ENCODE measurements at places on chromosomes 2 and 18.

GRCh38 chr2:143698888-143699570 is 569.8 kb downstream of the ARHGAP15 start:
- no peak for DNase-seq

GRCh38 chr18:40925071-40925541 is 1029.9 kb upstream of the PIK3C3 start:
- no peak for DNase-seq

DNA sequence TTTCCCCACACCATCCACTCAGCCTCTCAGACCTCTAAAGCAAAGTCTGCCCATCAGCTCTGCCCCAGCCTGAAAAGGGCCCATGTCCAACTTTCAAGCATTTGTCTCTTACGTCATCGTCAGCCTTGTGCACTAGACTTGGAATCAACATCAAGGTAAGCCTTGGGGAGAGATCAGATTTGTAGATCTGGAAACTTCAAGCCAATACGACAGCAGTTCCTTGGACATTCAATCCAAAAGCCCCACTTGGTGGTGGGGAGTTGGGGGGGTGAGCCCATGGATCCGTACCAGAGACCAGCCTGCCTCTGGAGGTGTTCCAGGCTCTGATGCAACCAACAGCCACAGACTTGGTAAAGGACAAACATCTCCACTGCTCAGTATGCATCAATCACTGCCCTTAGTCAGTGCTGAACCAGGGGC is 206.8 kb upstream of the MEIS1 start:
- DNase-seq, result no peak

GRCh38 chr18:27353273-27353672 is 168.2 kb upstream of the CHST9 start:
- no peak for DNase-seq

GRCh38 chr2:229620759-229621158 is 93.6 kb downstream of the DNER start:
- DNase-seq, result no peak

- DNase-seq, result no peak
Observed at GRCh38 chr2:84768840-84769239, 112.0 kb downstream of the TRABD2A start.

DNA sequence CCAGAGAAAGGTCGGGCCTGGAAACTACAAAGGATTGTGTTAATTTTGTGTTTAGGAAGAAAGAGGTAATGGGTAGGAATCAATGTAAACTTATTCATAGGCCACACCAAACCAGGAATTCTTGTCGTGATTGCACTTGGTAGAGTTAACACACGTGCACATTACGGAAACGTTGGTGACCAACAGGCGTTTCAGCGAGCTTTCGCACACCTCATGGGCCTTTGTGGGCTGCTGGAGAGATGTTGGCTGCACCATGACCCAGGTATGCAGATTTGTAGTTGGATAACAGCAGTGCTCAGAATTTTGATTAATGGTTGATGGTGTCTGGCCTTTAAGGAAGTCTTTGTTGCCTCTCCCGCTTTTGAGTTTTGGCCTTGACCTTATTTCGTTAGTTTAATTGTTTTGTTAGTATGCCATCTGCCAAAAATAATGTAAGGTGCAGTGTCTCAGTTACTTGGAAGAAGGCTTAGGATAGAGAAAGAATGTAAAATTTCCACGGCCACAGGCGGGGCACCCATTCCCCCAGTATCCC is 1.9 kb downstream of the ZNF236 start:
- DNase-seq, result no peak

DNA sequence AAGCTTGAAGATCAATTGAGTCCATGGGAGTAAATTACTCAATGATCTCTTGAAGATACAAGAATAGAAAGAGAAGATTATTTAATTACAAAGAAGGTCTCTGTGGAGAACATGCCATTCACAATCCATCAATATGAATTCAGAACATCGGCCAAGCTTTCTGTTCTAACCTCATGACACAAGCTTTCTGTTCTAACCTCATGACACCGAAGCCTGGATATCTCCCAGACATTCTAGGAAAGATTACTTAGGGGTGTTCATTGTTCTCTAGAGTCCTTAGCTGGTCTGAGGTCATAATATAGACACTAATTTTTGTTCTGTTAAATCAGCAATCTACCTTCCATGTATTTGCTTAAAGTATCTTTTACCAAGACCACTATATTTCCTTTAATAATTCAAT is 95.5 kb downstream of the RDH14 start:
- DNase-seq, result no peak

DNA sequence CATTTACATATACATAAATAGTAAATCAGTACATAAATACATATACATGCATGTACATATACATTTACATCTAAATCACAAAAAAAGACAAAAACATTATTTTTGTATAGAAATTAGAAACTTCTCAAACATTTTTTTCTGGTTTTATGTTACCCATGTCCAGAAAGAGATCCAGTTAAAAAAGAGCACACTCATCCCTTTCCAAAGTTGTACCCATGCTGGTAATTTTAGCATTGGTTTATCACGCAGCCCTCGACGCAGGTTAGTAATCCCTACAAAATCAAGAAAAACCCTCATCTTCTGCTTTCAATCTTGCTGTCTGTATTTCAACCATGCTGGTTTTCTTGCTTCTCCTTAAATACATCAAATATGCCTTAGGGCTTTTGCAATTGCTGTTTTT is 10.5 kb downstream of the SCN9A start:
- no peak for DNase-seq

DNA sequence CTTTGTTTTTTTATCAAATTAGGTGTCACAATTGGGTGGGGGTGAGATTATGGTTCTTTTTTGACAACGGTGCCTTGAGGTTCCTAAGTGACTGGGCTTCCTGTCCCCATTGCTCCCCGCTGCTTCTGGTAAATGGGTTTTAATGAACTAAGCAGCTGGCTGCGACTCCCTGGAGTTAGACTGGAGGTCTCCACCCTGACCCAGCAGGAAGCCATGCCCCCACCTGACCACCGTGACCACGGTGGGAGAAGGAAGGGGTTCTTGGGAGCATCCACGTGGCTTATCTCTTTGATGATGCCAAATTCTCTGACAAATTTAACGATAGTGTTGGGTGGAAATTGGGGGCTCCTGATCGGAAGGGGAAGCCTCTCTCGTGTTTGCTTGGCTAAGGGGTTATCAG is 12.2 kb downstream of the CNDP2 start:
- DNase-seq, result no peak

DNA sequence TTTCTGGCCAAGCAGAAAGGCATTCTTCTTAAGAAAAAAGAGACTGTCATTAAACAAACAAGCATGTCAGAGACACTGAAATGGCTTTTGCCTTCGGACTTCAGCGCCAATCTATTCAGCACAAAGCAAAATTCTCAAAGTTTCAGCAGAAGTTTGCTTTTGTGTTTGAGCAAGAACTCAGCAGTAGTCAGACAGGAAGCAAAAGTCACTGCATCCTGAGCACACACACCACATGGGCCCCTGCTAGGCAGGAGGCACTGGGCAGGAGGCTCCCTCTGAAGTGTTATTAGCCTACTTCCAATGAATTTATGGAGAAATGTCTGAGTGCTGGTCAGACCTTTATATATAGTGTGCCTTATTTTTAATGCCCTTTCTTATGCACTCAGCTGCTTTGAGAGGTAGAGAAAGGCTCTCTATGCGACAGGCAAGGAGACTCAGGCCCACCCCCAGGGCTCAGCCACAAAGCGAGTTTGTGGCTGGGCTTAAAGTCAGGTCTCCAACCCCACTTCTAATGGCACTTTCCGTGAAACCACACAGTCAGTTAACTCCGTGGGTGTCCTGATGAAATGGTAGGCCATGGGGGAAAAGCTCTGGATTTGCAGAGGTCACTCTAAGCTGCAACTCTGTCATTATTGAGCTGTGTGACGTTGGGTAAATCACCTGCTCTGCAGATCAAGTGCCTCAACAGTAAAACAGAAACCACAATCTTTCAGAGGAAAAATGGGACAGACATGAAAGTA is 161.0 kb upstream of the TMEM200C start:
- no peak for DNase-seq

DNA sequence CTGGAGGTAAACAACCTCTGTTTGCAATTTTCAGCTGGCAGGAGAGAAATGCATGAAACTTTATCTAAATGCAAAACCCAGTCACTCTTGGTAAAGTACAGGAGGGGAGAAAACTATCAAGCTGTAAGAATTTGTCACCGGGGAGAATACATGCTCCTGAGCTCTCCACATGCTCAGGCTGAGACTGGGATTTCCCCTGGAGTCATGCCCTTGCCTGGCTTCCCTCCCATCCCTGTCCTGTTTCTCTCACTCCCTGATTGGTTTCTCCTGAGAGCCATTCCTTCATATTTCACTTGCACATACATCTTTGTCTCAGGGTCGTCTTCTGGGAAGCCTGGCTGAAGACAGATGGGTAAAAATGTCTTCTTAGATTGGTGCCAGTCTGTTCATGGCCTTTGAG is 52.9 kb upstream of the SPATS2L start:
- no peak for DNase-seq

GRCh38 chr18:60936101-60936500 is 397.1 kb upstream of the CDH20 start:
- DNase-seq, result no peak

DNA sequence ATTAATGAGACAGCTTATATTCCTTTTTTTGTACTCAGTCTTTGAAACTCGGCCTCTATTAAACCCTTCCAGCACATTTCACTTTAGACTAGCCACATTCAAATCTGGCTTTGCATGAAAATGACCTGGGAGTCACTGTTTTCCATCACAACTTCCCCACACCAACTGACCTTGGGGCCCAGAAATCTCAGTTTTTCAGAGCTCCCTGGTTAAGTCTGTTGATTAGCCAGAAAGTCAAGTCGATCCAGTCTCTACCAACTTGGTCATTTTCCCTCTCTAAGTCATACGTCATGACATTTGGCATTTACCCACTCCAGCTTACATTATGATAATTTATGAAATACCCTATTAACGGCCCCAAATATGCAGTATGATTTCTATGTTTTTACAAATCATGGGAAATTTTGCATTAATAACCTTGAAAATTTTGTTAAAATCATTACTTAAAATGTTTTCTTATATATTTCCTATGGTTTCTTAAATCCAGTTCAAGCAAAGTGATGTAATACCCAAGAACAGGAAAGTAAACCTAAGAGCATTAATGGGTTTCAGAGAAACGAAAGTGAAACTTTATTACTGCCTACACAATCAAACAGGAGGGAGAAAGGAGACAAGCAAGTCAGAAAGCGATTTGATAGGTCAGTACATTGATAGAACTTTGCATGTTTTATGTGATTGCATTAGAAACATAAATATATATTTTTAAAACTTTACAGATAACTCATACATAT is 77.1 kb downstream of the SPATS2L start:
- DNase-seq, result no peak

DNA sequence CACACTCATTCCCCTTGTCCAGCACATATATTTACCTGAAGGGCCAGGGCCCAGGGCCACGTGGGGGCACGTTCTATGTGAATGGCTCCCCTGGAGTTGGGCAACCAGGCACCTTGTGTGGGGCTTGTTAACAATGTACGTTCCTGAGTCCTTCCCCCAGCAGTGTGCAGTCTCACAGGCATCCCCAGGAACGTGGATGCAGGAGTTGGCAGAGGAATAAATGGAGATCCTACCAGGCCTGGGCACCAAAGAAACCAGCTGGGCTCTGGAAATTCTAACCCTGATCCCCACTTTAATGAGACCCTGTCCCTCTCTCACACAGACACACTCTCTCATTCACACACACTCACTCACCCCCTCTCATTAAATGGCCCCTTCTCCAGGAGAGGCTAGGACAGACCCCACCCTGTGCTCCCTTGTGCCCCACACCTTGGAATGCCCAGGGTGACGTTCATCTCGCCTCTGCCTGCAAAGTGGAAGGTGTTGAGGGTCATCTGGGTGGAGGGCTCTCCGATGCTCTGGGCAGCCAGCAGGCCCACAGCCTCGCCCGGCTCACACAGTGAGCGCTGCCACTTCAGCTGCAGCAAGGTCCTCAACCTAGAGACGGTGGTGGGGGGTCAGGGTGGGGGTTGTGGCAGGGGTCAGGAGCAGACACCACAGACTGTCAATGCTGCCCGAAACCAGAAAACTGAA is 65.6 kb downstream of the POLR1A start:
- DNase-seq, result no peak

DNA sequence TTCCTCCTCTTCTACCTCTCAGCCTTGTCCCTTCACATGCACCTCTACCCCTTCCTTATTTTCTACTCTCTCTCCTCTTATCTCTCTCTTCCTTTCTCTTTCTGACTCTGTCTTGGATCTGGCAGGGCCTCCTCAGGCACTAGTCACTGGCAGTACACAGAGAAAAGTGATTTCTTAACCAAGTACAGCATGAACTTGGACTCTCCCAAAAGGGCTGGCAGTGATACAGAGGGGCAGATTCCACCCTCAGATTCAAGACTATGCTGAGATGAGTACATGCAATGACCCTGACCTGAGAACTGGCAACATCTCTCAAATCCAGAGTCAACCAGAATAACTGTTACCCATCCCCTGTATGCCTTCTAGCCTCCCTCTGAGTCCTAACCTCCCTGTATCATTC is 4.3 kb downstream of the AOX1 start:
- DNase-seq, result no peak

- no peak for DNase-seq
Observed at GRCh38 chr2:27170581-27171337, 22.0 kb downstream of the TCF23 start.

Data from retinal pigment epithelial cell (primary cell).